ENCODE measurements at places on chromosomes 3 and 15. TPM values are rescaled to one million over a fixed set of nuclear protein-coding genes. Genes with fewer than 3 reads are reported as not detected.

The XCR1 gene
- not detected for total RNA-seq

The ROPN1 gene
- not detected for total RNA-seq

The LRRC34 gene
- total RNA-seq = not detected

The GUCA1C gene
- not detected for total RNA-seq

The PPIP5K1 gene
- total RNA-seq = 4.7 TPM

The PRR20G gene
- 2.4 TPM for total RNA-seq

The ARPIN gene
- total RNA-seq = 14.2 TPM

The CHRNA3 gene
- 0.45 TPM for total RNA-seq

All from A549 treated with dexamethasone at 1 μM for 4 hours (cell line).